ENCODE measurements at places on chromosomes 11 and 22.
A peak's percentile ranks its signal among the peaks of the same experiment; 100 is the strongest.

DNA sequence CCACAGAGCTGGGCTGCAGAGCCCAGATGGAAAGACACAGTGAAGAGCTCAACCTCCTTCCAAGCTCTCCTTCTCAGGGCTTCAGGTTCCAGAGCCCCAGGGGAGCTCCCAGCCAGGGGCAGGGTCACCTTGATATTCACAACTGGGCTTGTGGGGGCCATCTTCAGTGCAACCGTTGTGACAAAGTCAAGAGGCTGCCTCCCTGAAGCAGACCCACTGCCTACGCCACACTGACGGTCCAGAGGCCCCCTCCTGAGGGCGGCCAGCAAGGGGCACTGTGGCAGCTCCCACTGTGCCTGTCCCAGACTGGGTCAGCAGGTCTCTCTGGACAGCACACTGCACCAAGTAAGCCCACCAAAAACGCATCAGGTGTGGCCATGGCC, 84.1 kb downstream of the DGCR2 start:
- peak; percentile 14 for DNase-seq

- no peak for DNase-seq
These were observed 310.5 kb downstream of the SWAP70 start for GRCh38 chr11:9974375-9974774.

GRCh38 chr11:120746376-120746775, 234.8 kb downstream of the GRIK4 start:
- DNase-seq = no peak

GRCh38 chr11:106397787-106398501, 320.5 kb downstream of the AASDHPPT start:
- DNase-seq = no peak

- no peak for DNase-seq
These were observed 16.9 kb downstream of the SMIM38 start for GRCh38 chr11:69172674-69173073.

- no peak for DNase-seq
These were observed 670.9 kb downstream of the BRD1 start for GRCh38 chr22:49156662-49157285.

- DNase-seq = no peak
These were observed 523.6 kb downstream of the NTM start for GRCh38 chr11:131893988-131894387.

DNA sequence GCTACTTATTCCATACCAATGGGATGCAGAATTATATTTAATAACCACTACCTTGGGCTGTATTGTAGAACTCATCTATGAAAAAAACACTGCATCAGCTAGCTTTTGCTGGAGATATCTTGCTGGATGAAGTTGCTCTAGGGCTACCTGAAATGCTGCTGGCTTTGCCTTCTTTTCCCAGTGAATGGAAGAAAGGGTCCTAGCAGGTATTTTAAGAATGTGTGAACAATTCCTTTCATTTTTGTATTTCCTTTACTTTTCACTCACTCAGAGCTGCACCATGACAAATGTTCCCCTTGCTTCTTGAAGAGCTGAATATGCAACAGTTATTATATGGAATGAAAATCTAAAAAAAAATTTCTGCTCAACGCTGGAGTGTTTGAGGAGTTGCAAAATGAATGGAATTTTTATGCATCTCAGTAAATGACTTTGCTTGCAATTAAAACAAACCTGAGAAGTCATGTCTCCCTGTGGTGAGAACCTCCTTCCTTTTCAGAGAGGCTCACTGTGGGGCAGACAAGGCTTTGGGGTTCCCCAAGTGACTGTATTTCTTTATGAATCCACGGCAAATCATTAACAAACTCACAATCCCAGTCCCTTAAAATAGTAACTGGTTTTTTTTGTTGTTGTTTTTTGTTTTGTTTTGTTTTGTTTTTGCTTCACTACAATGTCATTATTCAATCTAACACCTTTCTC, 566.8 kb upstream of the KIRREL3 start:
- no peak for DNase-seq

DNA sequence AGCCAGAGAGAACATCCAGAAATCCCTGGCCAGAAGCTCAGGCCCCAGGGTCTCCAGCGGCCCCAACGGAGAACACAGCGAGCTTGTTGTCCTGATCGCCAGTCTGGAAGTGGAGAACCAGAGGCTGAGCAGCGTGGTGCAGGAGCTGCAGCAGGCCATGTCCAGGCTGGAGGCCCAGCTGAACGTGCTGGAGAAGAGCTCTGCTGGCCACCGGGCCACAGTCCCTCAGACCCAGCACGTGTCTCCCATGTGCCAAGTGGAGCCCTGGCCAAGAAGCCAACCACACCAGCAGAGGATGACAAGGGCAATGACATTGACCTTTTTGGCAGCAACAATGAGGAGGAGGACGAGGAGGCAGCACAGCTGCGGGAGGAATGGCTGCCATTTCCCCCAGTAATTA, 20.6 kb upstream of the SCGB1D1 start:
- DNase-seq = no peak

DNA sequence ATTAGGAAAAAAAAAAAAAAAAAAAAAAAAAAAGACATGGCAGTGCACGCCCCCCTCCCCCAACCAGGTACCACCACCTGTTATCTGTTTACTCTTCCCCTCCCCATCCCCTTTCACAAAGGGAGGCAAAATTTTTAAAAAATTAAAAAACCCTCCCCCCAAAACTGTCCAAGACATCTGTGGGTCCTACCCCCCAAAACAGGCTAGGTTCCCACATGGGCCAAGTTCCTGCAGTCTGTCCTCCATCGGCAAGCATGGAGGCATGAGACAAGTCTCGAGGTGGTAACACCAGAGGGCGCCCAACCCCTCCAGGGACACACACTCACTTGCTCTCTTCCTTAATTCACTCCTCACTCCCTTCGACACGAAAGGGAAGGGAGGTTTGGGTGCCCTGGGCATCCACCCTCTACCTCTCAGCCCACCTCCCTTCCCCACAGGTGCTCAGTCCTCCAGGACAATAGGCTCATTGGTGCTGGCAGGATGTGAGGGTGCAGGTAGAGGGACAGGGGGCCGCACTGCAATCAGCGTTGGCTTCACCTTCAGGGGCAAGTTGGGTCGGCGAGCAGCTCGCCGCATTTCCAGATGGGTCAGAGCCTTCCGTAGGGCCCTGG, 2.2 kb upstream of the TUT1 start:
- peak; percentile 61 for DNase-seq

DNA sequence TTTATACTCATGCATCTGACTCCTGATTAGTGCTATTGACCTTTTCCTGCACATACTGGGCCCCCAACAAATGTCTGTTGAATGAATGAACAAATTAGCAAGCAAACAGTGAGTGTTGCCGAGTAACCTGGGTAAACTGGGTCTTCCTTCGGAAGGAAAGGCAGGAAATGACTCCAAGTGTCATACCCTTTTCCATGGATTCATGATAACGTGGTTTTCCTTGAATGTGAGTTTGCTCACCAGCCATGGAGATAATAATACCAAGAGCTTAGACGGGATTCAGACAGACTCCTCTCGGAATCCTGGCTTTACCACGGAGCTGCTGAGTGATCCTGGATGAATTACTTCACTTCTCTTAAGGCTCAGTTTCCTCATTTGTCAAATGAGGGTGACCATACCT, 16.7 kb downstream of the TECTA start:
- DNase-seq = no peak

DNA sequence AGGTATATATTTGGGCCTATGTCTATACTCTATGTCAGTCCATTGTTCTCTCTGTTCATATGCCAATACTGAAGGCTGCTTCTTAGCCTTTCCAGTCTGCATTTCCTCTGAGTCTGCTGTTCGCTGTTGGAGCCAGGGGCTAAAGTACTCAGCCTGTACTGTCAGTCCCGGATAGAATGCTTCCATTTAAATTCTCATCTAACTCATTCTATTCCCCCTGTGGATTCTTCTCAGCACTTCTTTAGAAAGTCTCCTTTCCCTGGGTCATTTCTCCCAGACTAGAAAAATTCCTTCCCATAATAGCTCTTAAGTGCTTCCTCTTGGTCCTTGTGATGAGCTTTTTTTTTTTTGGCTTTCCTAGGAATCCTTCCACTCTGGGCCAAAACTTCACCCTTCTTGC, 293.1 kb downstream of the KIRREL3 start:
- DNase-seq = no peak

- DNase-seq = peak; percentile 37
These were observed 20.7 kb downstream of the ELF5 start for GRCh38 chr11:34492806-34493414.

DNA sequence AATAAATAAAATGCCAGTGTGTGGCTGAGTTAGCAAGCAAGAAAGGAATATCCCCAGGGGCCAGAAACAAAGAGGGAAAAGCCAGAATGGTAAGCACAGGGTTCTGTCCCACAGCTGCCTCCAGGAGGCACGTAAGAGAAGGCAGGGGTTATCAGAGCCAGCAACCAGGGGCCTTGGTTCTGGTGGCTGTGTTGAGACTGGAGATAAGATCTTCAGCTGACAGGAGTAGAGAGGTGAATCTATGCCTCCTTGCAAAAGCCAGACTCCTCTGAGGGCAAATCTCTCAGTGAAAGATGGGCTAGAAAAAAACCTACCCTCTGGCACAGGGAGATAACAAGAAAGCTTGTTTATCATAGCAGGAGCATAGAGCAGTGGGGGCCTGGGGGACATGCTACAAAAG, 29.8 kb upstream of the NFAM1 start:
- DNase-seq = no peak

DNA sequence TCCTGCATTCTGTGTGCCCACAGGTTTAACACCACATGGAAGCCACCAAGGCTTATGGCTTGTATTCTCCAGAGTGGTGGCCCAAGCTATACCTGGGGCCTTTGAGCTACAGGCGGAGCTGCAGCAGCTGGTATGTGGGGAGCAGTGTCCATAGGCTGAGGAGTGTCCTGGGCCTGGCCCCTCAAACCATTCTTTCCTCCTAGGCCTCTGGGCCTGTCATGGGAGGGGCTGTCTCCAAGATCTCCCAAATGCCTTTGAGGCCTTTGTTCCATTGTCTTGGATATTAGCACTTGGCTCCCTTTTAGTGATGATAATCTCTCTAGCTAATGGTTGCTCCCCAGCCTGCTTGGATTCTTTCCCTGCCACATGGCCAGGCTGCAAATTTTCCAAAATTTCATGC, 6.4 kb upstream of the TBC1D22A start:
- DNase-seq = no peak

DNA sequence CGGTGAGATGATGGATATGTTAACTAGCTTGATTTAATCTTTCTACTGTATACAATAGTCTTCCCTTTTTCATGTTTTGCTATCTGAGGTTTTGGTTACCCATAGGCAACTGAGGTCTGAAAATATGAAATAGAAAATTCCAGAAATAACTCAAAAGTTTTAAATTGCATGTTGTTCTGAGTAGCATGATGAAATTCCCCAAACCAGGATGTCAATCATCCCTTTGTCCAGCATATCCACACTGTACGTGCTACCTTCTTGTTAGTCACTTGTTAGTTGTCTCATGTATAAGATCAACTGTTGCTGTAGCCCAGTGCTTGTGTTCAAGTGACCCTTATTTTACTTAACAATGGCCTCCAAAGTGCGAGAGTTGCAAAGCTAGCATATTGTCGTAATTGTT, 21.2 kb upstream of the OR10W1 start:
- DNase-seq = no peak

DNA sequence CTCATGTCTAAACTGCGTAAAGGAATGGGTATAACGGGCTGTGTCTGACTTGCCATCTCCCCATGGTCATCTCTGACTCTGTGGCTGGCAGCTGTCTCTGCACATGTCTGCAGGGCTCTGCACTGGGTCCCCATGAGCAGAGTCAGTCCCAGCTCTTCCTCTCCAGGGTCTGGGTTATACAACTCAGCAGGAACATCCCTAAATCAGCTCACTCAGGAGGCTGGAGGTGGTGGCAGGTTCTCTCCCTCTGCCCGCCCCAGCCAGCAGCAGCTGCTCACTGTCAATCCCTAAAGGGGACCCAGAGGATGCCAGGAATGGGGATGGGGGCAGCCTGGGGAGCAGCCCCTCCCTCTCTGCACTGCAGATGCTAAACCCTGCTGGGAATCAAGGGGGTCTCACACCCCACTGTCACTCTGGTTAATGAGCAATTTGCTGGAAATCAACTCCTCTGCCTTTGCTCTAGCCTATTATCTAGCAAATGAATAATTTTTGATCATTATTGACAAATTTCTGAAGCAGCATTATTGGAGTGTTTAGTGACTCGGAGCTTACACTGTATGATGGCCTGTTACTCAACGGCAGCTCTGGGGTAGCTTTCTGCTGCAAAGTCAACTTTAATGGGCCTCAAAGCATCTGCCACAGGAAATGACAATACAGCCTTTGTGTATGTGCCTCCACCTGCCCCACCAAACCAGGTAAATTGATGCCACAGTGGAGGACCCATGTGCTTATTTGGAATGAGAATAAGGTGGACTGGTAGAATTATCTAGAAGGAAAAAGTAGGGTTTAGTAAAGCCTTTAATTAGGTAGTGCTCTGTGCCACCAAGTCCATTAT, 55.7 kb upstream of the SHANK2 start:
- DNase-seq = no peak

- DNase-seq = no peak
These were observed 2.8 kb downstream of the ATP5MGL start for GRCh38 chr22:42637555-42637954.

GRCh38 chr11:101010899-101011298, 118.7 kb downstream of the PGR start:
- DNase-seq = no peak

DNA sequence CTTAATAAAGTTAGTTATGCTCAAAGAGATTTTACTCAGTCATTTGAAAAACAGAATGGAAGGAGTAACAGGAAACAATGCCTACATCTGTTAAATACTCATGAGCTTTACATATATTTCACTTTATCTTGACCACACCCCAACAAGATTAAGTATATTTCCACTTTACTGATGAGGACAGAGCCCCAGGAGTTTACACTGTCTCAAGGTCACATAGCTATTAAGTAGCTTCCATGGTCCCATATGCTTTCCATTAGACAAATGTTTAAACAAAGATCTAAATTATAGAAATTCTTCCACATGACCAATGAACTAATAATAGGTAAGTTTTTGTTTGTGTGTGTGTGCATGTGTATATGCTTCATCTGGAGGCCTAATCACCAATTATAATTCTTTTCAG, 30.2 kb downstream of the MRTFA start:
- no peak for DNase-seq

GRCh38 chr11:12125609-12126149, 15.3 kb downstream of the MICAL2 start:
- DNase-seq = no peak

GRCh38 chr11:61049063-61049377, 53.3 kb upstream of the CD5 start:
- no peak for DNase-seq

- DNase-seq = no peak
These were observed 320.9 kb upstream of the PITPNB start for GRCh38 chr22:28239941-28240340.

DNA sequence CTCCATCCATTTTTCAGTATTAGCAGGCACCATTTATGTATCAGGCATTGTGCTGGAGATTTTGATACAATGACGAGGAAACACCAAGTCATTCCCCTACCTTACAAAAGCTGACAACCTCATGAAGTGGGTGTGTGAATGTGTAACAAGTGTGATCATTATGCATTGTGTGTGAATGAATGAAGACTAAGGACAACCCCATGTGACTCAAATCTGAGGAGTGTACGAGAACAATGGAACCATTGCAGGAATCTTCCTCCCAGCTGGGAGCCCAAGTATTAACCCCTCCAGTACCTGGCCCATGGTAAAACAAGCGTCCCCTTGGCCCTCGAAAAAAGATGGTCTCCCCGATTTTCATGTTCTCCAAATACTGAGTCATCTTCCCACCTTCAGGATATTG, 4.4 kb downstream of the CYB5R2 start:
- DNase-seq = no peak

Data from activated CD4-positive, CD25-positive, alpha-beta regulatory T cell treated with anti-CD3 and anti-CD28 coated beads, Interleukin-2, amount 50 U/mL, for 72 hours (primary cell).